ENCODE measurements at places on chromosomes 5 and 9.

DNA sequence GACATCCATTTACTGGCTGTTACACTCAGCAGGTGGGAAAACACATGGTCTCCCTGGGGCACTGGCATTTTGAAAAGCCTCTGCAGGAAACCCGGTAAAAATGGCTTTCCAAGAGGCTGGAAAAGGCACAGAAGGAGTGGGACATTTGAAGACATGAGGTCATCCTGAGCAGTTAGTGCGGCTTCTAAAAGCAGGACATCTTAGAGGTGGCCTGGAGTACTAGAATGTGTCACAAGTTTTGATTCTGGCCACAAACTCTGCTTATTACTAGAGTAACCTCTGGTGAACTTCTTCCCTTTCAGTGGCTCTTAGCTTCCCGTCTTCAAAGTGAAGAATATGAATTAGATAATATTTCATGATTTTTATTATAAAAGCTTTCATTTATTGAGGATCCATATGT lies 423.0 kb upstream of the BRINP1 start:
- DNase-seq = no peak

DNA sequence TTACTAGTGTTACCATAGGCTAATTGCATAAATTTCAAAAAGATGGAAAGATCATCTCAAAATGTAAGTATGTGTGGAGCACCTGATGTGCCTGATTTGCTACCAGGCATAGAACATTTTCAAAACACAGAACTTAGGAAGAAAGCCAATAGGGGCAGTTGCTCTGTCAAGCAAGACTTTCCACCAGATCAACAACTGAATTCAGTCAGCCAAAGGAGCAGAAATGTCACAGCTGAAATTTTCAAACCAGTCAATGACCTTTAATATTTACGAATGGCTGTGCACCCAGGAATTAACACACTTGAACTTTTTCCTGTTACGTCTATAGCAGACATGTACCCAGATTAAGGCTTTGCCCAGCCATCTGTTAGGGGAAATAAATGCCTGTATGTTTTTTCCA lies 452.8 kb upstream of the PTGER4 start:
- DNase-seq = no peak

GRCh38 chr5:133508845-133509741 lies 103.2 kb downstream of the FSTL4 start:
- DNase-seq = no peak

DNA sequence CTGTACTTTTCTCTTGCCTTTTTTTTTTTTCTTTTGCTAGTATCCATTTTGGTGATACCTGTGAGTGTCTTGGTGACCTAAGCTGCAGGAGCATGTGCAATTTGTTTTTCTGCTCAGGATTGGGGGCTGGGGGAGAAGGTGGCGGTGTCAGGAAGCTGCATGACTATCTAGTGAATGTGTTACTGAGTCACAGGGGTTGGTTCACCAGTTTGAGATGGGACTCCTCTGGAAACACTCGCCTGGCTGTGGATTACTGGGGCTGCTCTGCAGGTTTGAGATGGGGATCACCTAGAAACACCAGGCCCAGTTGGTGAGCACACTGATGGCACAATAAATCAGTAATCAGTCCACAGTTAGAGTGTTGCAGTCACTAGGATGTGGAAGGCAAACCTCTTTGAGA lies 447.9 kb downstream of the SPATA31D1 start:
- DNase-seq = no peak

DNA sequence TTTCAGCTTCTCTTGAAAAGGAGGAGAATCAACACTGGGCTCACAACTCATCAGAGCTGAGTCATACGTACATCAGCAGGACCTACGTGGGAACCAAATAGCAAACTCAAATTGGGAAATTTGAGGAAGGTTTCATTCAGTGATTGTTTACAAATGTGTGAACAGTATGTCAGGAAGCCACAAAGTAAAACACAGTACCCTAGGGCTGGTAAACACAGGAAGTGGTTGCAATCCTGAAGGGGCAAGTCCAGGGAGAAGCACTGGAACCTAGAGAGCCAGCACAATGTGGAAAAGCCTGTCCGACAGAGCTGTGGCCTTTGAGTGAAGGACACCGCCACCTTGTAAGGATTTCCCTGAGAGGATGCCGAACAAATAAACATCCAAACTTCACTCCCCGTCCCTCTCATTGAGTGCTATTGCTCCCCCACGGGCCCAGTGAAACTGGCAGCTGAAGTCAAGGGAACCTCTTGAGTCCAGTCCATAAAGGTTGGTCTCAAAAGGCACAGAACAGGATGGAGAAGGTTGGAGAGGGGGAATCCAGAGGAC lies 26.7 kb upstream of the RICTOR start:
- DNase-seq = no peak

- DNase-seq = no peak
Observed at GRCh38 chr5:83145882-83146331, 68.6 kb downstream of the XRCC4 start.

- no peak for DNase-seq
Observed at GRCh38 chr9:113568571-113569321, 105.2 kb downstream of the RGS3 start.

GRCh38 chr9:107249131-107249533 lies 33.9 kb upstream of the RAD23B start:
- DNase-seq = peak; percentile 29

DNA sequence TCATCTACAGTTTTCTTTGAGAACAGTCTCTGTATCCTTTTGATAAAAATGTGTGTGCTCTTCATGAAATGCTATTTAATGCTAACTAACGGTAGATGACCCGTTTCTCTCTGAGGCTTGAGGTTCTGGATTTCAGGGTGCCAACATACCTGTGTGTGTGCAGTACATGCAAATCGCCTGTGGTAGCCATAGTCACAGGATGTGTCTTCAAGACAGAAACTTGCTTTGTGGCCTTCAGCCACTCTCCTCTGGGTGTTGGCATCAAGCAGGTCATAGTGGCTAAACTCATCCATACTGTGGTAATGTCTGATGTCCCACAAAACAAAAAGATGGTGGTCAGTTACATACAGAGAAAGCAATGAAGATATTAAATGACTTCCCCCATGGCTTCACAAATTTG lies 4.2 kb downstream of the LOX start:
- no peak for DNase-seq

DNA sequence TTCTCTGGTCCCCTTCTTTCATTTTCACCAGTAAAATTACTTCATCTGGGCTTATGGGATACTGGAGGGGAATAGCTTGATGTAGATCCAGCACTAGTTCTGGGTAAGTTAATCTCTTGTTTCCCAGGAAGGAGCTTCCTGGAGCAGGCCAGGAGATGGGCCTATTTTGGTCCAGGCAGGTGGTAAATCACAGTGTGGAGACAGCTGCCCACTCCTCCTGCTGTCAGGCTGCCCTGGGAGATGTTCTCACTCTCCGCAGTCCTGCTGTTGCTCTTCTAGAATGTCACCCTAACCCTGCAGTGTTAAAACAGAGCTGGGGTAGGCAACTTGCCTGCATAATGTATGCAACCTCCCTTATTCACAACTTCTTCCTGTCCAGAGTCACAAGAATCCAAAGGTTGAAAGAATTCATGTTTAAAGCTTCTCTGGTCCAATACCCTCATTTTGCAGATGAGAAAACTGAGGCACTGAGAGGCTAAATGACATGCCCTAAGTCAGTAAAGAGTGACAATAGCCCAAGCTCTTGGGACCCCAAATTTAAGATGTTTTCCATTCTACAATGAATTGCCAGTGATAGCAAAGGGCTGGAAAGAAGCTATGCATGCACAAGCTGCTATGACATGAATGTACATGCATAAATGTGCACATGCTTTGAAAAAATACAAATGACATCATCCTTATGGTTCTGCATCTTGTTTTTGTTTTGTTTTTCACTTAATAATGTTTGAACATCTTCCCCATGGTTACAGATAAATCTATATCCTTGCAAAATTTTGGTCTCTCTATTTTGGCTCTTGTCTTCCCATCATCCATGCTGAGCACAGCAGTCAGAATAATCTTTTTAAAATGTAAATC lies 71.8 kb upstream of the ADRA1B start:
- no peak for DNase-seq

DNA sequence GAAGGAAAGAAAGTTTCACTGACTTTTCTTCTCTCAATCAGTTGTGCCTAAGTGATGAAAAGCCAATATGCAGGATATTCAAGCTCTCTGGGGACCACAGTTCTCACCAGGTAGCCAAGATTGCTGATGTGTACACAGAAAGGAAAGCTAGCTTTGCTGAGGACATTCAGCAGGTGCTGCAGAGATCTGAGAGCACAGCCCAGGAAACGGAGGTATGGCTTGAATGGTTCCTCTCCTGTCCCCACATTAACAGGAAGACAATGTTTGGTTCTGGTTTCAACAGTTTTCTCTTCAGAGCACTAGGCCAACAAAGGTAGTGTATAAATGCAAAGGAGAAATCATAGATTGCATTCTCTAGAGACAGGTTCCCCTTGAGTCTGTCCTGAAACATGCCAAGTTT lies 69.6 kb downstream of the PTPDC1 start:
- no peak for DNase-seq

DNA sequence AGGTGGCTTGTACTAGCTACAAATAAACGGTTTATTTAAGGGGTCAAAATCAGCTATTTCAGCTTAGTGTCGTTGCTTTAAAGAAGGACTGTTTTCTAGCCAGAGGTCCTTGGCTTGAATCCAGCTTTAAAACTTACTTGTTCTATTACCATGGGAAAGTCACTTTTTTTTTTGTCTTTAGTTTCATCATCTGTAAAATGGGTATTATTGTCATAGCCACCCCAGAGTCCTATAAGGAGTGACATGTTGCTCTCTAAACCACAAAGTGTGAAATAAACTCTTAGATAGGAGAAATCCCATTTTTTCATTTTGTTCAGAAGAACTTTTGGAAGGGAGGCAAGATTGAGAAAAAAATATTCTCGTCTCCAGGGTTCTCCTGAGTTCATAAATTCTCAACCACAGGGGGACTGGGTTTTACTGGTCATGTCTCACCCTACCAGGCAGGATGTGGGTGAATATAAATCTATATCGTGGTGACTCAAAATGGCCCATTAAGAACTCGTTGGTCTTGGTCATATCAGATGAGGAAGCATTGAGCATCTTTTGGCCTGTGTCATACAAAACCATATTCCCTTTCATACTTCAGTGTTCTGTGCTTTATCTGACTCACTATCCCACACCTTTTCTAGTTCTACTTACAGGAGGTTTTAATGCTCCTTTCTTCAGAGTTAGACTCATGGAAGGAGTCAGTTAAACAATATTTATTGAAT lies 202.7 kb upstream of the NR3C1 start:
- DNase-seq = no peak

GRCh38 chr9:114115654-114116125 lies 16.6 kb upstream of the KIF12 start:
- no peak for DNase-seq

DNA sequence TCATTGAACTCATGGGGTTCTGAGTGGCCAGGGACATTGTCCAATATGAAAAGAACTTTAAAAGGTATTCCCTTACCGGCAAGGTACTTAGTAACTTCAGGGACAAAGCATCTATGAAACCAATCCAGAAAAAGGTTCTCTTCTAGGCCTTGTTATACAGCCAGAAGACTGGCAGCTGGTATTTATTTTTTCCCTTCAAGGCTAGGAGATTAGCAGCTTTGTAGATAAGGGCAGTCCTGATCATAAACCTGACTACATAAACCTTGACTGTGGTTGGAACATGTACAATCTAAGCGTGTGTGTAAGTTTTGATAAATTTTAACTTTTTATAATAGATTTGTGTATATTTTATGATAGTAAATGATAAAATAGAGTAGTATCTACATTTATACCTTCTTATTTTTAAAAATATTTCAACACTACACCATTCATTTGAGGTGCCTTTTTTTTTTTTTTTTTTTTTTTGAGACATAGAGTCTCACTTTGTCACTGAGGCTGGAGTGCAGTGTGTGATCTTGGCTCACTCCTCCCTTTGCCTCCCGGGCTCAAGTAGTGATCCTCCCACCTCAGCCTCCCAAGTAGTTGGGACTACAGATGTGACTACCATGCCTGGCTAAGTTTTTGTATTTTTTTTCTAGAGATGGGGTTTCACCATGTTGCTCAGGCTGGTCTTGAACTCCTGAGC lies 24.5 kb downstream of the RANBP17 start:
- DNase-seq = no peak

DNA sequence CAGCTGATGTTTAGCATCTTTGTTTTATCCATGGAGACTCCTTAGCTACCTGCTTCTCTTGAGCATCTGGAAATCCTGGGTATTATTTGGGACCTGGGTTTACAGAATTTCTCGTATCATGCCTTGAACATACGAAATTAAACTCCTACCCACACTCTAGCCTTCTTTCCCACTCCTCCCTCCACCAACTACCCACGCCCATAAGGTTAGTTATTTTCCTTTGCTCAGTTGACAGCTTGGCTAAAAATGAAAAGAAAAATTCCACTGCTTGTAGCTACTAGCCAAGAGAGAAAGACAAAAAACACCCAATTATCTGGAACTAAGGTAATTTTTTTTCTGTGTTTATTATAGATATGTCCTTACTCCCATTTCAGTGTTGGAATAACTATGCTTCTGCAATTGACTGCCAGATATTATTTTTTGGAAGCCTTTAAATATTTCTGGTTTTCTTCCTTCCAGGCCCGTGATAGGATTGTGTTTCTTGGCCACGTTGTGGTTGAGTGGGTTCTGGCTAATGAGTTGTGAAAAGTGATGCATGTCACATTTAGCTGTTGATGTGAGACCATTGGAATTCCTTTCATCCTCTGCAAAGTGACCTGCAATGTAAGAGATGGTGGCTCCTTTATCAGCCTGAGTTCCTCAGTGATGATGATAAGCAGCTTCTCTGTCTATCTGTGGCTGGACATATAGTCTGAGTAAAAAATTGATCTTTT lies 308.1 kb downstream of the LRRC70 start:
- no peak for DNase-seq

DNA sequence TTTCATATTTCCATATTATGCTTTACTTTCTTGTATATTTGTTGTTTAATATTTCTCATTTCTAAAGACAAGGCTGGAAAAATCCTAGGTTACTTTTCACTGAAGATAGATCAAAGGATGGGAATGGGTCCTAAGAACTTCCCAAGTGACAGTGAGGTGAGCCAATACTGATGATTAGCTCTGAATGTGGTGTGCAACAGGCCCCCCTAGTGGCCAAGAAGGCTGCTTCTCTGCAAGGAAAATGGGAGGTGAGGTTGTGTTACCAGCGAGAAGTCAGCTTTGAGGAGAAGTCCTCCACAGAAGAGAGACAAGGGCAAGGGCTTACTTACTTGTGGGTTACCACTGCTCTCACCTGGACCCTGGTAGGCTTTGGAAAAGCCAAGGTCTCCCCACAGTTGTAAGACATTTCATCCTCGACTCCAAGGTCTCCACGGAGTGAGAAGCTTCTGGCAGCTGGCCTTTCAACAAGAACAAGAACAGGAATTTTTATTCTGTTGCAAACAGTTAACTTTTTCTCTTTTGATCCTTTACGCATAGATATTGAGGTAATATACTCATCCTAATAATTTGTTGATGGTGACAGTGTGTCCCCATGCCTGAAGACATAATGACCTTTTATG lies 69.9 kb downstream of the MAMDC2 start:
- DNase-seq = peak; percentile 62

Data from NCI-H146 (cell line).